Stimulated activated CD4-positive, alpha-beta T cell treated with anti-CD3 and anti-CD28 coated beads, Interleukin-4, amount 100 ng/mL, for 1 hour (primary cell): ENCODE measurements at places on chromosomes 16 and 17.

- DNase-seq = no peak
These were observed 8.8 kb upstream of the NR1D1 start for GRCh38 chr17:40108970-40109824.

- no peak for DNase-seq
These were observed 62.2 kb downstream of the MPRIP start for GRCh38 chr17:17104494-17104893.

DNA sequence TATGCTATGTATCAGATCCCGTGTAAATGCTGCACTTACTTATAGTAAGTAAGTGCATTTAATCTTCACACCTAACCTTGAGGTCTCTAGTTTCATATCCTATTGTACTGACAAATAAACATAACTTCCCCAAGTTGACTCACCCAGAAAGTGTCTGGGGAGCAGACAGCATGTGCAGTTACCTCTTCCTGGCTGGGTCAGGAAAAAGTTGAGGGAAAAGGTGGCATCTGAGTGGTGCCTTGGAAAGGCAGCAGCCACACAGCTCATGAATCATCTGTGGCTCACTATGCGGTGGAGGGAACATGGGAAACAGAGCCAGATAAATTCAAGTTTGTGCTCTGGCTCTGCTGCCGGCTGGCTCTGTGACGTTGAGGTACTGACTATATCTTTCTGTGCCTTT, 382.0 kb upstream of the DYNLRB2 start:
- DNase-seq = no peak

DNA sequence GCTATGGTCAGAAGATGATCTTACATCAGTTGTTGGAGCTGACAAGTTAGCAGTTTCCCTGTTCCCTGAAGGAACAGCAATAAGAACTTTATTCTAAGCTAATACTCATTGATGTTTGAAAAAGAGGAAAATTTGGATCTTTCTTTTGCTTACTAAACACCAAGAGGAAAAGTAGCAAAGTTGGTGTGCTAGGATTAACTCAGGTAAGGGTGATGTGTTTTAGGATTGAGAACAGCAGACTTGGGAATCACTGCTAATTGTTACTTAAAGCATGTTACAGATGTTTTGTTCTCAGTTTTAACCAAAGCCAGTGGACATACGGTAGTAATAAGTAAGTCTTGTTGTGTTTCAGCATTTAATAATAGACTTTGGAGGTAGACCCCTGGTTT, 3.7 kb downstream of the SETD6 start:
- no peak for DNase-seq

GRCh38 chr17:41439375-41439774, 1.4 kb downstream of the KRT38 start:
- DNase-seq = no peak

DNA sequence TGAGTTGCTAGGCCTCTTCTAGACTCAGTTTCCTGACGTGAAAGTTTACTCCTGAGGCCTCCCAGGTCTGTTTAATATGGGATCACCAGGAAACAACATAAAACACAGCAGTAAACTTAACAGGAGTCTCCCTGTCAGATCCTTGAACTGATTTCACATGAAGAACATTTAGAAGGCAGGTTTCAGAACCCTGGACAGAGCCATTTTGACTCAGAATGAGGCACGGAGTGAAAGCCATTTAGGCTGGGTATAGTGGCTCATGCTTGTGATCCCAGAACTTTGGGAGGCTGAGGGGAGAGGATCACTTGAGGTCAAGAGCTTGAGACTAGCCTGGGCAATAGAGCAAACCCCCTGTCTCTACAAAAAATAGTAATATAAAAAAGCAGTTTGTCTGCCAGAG, 289.1 kb downstream of the CA10 start:
- DNase-seq = no peak

- DNase-seq = no peak
These were observed 25.0 kb downstream of the TMEM94 start for GRCh38 chr17:75481194-75482068.

DNA sequence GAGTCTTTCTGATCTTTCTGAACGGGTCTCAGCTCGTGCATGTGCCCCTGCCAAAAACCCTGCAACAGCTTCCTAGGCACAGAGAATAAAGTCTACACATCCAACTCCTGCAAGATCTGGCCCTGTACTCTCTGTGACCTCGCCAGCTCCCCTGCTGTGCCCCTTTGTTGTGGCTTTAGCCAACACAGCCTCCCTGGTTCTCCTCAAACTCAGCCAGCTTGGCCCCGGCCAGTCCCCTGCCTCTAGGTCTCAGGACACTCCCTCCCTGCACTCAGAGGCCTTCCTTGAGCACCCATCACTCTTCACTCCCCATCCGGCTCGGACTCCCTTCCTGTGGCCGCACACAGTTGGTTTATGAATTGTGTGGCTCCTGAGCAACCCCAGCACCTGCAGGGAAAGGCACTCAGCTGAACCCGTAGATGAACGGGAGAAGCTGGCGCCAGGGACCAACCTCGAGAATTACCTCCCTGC, 1.4 kb downstream of the CEP131 start:
- no peak for DNase-seq

GRCh38 chr16:681746-682427, 1.7 kb downstream of the STUB1 start:
- no peak for DNase-seq

DNA sequence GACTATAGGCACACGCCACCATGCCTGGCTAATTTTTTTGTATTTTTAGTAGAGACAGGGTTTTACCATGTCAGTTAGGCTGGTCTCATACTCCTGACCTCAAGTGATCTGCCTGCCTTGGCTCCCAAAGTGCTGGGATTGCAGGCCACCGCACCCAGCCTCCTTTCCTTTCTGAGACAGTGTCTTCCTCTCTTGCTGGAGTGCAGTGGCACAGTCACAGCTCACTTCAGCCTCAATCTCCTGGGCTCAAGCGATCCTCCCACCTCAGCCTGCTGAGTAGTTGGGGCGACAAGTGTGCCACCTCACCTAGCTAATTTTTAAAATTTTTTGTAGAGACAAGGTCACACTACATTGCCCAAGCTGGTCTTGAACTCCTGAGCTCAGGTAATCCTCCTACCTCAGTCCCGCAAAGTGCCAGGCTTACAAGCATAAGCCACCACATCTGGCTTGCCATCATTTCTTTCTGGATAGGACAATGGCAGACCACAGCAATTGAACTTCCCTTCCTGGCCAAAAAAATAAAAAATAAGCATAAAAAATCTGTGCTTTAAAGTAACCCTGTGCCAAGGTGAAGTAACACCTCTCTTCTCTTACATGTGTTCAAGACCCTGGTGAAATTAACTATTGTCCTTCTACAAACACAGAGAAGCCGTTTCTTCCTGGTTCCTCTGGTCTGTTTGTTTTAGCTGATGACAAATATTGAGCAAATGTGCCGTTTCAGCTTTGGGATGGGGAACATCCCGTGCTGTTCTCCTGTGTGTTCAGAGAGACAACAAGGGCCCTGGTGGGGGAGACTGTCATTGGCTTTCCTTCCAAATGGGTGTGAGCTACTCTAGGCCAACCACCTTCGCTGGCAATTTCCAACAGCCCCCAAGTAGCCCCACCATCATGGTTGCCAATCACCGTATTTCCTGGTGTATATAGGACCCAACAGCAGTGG, 60.2 kb downstream of the EMP2 start:
- DNase-seq = no peak

- DNase-seq = no peak
These were observed 158.2 kb downstream of the MAP2K6 start for GRCh38 chr17:69572747-69573146.

GRCh38 chr16:65406933-65407332, 285.1 kb upstream of the CDH11 start:
- no peak for DNase-seq

DNA sequence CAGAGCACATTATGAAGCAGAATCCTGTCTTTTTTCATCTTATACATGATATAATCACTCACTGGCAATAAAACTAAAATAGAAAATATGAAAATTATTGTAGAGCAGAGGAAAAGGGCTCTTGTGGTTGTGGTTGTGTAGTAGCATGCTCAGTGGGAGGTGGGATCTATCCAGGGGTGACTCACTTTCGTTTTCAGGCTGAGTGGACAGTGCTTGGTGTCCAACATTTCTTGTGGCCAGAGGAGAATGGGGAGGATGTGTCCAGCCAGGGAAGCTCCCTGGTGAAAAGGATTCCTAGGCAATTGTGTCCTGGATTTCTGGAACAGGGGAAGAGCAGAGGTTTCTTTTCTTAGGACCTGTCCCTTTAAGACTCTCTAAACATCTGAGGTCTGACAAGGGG, 31.9 kb upstream of the CPHXL start:
- no peak for DNase-seq

DNA sequence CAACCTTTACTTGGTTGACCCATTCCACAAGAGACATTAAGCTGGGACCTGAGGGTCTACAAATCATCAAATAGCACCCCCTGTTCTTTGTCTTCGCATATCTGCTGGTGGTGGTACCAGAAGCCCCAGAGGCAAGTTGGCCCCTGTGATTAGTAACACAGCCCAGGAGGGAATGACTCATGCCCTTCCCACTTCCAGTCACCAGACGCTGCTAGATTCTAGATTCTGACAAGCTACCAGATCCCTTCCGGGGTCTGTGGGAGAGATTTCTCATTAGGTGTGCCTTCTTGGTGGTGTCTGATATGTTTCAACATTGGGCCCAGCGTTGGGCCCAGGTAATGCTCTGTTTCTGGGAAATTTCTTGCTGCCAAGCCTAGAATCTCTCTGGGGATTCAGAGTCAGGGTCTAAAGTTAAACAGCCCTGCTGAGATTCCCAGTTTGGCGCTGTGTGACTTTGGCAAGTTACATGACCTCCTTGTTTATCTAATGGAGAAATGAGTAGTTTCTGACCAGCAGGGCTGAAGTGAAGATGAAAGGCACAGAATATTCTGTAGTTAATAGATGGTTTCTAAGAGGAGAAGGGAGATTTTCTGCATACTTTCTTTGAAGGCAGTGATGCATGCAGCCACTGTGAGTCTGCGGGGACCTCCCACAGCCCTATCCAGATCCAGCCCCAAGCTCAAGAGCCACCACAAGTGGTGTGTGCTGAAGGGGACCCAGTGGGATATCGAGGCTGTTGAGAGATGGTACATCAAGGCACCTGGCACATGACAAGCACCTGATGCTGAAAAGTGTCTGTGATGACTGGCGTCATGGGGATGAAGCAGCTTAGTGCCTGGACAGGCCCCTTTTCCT, 3.9 kb downstream of the TRPV2 start:
- peak; percentile 56 for DNase-seq

DNA sequence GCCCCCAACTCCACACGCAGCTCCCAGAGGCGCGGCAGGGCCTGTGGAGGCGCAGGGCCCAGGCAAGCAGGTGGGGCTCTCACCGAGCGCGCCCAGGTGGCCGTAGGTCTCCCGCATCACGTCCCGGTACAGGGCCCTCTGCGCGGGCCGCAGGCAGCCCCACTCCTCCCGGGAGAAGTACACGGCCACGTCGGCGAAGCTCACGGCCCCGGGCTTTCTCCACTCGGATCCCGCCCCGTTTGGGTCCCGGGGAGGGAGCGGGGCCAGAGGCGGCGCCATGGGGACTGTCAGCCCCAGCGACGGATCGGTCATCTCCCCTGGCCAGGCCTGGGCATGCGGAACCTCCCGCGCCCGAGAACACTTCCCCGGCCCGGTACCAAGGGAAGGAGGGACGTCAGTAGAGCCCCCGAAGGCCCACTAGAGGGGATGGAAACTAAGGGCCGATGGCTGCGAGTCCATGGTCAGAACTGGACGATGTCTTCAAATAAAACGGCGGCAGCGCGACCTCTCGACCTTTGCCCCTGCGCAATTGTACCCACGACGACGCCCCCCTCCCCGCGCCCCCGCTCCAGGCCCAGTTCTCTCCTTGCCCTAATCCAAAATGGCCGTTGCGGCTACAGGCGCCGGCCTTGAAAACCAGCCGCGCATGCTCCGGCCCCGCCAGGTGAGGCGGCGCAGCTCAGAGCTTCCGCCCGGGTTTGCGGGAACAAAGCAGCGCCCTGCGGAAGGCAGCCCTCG, at the start of gene ZNF747:
ZNF747 (minus strand) TSS at position 491 of the 738 bp plus-strand sequence; CDS start at position 312, 179 bp downstream.
- peak; percentile 92 for DNase-seq

DNA sequence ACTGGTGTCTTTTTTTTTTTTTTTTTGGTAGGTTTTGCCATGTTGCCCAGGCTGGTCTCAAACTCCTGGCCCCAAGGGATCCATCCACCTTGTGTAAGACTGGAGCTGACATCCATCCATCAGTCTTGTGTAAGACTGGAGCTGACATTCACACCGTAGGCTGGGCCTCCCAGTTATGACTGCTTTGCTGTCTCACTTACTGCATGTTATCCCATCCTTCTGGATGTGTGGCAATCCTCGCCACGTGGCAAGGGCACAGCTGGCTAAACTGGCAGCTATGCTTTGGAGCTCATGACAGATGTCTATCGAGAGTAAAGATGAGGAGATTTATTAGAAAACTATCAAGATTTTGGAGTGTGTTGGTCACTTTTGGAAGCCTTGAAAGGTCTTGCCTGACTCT, 115.1 kb downstream of the ABCA8 start:
- no peak for DNase-seq

GRCh38 chr16:67667453-67667816, 821 bp downstream of the C16orf86 start:
- DNase-seq = no peak

DNA sequence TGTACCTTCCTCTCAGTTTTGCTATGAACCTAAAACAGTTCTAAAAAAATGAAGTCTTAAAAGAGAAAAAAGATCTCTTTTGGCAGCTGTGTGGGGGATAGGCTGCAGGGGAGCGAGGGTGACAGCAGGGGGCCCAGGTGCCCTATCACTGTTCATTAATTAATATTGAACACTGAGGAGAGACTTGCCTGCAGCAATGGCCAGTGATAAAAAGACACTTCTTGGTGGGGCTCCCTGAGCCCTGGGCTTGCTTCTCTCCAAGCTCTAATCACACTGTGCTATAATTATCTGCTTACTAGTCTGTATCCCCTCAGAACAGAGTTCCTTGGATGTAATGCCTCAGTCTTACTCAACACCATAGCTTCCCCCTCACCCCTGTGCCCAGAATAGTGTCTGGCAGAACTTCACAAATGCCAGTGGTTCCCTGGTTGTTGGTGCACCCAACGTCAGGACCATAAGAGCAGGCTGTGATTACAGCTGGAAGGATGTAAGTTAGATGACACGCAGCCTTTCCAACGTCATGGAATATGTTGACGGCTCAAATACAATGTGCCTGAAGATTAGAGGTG, 52.0 kb upstream of the IRX6 start:
- no peak for DNase-seq

DNA sequence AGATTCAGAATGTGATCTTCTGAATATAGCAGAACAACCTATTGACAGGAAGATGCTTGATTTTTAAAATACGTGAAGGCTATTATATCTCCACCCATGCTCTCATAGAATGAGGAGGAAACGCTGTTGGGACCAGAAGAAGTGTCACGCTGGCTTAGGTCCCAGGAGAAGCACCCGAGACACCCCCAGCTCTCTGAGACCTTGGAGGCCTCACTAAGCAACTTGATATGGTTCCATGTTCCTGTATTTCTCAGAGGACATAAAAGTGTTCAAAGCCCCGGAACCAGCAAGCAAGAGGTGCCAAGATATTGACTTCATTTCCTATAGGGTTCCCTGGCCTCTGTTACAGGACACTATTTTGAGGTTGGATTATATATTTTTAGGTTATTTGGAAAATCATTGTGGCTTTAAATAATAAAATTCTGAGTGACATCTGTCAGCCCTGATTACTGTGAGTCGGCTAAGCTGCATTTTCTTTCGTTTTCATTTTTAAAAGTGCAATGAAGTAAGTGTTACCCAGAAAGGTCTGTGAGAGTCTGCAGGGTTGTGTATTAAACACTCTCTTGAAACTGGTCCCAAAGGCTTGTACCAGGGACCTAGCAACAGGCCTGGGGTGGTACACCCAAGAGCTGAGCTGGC, 400.0 kb downstream of the SOX9 start:
- DNase-seq = no peak

GRCh38 chr17:58487589-58488427, at the start of gene HSF5:
Gene HSF5, minus strand, starts transcription at chr17:58488408. Its CDS starts 134 bp downstream, at chr17:58488274.
- peak; percentile 76 for DNase-seq

- no peak for DNase-seq
These were observed 75.8 kb downstream of the PITPNC1 start for GRCh38 chr17:67452681-67453554.
